Hematopoietic multipotent progenitor cell (in vitro differentiated cells): ENCODE measurements at places on chromosomes 12 and 14. TPM values are rescaled to one million over a fixed set of nuclear protein-coding genes. Genes with fewer than 3 reads are reported as not detected.

DNA sequence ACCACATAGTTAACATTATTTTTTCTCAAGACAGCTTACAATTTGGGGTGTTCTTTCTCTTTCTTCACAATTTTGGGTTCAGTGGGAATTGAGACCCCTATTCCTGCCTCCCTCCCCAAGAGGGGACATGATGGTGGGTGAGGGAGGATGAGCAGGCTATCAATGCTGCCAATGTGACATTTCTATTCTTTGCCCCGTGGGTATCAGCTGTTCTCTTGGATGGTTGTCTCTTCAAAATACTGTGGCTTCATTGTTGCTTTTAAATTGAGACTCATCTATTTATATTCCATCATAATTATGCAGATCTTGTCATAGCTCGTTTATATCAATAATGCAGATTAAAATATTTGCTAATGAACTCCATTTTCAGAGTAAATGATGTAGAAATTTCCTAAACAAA lies 56.5 kb upstream of the ANO4 start:
- DNase-seq, result no peak

DNA sequence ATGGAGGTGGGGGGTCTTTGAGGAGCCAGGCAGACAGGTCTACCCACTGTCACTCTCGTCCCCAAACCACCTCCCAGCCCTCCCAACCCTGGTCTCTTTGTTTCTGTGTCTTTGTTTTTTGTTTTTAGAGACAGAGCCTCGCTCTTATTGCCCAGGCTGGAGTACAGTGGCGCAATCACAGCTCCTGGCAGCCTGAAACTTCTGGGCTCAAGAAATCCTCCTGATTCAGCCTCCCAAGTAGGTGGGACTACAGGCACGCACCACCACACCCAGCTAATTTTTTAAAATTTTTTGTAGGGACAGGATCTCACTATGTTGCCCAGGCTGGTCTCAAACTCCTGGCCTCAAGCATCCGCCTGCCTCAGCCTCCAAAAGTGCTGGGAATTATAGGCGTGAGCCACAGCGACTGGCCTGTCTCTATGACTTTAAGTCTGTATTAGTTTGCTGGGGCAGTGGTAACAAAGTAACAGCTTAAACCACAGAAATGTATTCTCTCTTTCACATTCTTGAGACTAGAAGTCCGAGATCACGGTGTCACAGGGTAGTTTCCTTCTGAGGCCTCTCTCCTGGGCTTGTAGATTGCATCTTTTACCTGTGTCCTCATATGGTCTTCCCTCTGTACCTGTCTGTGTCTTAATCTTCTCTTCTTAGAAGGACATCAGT lies 26.1 kb downstream of the DTX1 start:
- no peak for DNase-seq

DNA sequence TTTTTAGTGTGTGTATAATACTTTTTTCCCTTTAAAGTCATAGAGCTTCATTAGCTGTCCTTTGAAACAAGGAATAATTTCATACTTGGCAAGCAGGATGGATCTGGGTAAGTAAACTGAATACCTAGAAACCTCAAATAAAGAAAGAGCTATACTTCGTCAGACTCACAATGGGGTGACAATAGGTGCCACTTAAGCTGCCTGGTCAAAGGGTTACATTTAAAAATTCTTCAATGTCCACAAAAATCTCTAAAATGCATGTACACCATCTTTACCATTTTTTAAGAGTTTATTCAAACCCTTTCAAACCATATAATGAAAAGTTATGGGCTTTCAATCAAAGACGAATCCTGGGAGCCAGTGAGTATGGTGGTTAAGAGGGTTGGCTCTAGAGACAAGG lies 3.1 kb downstream of the GIT2 start:
- DNase-seq, result no peak

GRCh38 chr14:87916103-87916885 lies 76.7 kb downstream of the GALC start:
- DNase-seq, result no peak

DNA sequence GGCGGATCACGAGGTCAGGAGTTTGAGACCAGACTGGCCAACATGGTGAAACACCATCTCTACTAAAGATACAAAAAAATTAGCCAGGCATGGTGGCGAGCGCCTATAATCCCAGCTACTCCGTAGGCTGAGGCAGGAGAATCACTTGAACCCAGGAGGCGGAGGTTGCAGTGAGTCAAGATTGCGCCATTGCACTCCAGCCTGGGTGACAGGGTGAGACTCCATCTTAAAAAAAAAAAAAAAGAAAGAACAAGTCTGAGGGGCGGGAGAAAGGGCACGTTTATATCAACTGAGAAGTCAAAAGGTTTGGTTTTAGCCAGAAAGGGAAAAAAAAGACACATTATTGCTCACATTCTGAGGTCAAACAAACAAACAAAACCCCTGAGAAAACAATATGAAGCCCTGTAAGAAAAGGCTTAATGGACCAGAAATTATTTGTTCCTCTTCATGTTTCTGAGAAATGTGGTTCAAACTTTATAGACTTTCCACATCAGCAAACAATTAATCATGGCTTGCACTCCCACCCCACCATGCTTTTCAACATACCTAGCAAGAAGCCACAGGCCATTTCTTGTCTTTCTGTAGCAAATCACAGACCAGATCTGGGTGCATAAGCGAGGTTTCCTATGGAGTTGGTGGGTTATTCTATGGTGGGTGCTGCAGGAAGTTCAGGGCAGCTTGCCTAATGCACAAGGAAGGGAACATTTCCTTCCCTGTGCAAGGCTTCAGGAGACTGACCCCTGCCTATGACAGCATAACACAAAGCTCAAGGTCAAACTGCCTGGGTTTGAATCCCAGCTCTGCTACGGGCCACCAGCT lies 80.1 kb downstream of the SSPN start:
- no peak for DNase-seq

DNA sequence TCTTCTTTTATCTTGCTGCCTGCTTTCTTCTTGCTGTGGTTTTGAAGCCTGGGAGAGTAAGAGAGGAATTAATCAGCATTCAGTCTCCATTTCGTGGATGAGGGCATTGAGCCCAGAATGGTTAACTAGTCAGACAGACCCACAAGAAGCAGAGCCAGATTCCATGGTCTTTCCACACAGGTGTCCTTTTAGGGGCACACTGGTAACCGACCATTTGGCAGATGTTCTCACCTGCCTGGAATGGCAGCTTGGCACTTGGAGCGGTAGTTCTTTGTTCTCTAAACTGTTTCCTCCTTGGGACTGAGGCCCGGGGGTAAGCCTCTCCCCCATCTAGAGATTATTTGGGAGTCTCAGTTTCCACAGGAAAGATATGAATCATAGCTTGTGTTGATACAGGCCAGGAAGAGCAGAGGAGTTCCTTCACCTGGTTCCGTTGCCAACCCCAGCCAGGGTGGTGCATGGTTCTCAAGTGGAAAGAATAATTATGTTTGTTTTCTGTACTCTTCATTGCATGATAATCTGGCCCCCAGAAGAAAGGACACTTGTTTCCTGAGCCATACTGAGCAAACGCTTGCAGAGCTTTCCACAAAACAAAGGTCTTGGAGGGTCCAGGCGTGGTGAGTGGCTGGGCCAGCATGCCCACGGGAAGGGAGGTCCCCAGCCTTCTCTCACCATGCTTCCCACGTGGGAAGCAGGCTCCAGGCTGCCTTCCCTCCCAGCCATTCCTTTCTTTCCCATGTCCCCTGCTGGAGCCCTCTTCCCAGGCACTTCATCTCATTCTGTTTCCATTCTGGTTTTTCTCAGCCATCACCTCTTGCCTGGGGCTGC lies 2.0 kb upstream of the KRT75 start:
- DNase-seq, result no peak

GRCh38 chr12:14514946-14515345 lies 52.7 kb downstream of the PLBD1 start:
- DNase-seq, result no peak

- DNase-seq, result no peak
Measured at GRCh38 chr12:11633968-11634367, 15.5 kb upstream of the ETV6 start.

OR6C2 gene
- not detected for total RNA-seq

P2RX7 gene
- total RNA-seq, result 9.2 TPM

SERPINA4 gene
- total RNA-seq, result not detected

PLEKHG7 gene
- total RNA-seq, result not detected

DDX24 gene
- 81.3 TPM for total RNA-seq

ASPG gene
- under 0.01 TPM for total RNA-seq

TPPP2 gene
- not detected for total RNA-seq
